ENCODE measurements at places on chromosomes 5 and 9. TPM values are rescaled to one million over a fixed set of nuclear protein-coding genes. Genes with fewer than 3 reads are reported as not detected.

GRCh38 chr5:141040093-141040770 lies 10.9 kb upstream of the PCDHB1 start:
- peak; percentile 74 for DNase-seq

- DNase-seq: no peak
These were observed 1750.6 kb upstream of the CDH9 start for GRCh38 chr5:28788954-28789353.

DNA sequence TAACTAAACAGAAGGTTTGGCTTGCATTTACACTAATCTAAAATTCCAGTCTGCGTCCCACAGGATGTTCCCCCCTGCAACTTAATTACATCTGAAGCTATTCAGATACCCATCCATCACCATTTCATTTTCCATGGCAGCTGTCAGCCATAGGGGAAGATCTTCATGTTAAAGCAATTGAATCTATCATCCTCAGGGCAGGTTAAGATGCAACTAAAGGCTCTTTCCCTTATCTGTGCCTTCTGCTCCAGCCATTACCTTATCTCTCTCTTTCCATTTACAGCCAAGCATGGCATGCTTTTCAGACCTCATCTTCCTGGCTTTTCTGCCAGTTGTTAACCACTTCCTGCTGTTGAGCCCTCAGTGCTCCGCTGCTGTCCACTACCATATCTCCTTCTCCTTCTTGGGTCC lies 15.8 kb upstream of the HACD4 start:
- no peak for DNase-seq

- no peak for DNase-seq
These were observed 86.7 kb downstream of the CDH6 start for GRCh38 chr5:31280210-31280609.

DNA sequence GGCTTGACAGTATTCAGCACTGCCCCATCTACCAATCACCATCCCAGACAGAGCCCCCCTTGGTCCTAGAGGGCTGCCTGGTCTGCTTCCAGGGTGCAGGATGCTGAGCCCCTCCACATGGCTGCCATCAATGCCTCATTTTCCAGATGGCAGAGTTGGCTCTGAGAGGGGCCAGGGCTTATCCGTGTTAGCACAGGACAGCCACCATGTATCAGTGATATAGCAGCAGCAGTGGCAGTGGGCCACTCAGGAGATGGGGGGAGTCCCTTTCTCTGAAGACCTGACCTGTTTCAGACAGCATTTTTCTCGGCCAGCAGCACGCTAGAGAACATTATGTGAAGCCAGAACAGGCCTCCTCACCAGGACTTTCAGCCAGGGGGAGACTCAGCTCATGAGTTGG lies 1.6 kb upstream of the SMIM32 start:
- DNase-seq: no peak

DNA sequence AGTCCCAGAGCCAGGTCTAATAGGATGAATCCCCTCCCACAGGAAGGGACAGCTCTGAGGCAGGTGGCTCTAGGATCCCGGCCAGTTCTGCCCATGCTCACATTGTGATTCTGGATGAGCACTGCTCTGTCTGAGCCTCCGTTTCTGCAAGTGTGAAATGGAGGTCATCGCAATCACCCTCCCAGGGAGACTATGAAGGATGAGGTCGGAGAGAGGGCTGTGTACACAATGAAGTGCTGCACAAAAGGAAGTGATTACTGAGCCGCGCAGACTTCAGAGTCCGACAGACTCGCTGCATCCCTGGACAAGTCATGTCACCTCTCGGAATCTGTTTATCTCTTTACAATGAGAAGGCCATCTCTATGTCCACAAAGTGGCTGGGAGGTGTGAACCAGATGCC lies 21.7 kb downstream of the LHX6 start:
- no peak for DNase-seq

DNA sequence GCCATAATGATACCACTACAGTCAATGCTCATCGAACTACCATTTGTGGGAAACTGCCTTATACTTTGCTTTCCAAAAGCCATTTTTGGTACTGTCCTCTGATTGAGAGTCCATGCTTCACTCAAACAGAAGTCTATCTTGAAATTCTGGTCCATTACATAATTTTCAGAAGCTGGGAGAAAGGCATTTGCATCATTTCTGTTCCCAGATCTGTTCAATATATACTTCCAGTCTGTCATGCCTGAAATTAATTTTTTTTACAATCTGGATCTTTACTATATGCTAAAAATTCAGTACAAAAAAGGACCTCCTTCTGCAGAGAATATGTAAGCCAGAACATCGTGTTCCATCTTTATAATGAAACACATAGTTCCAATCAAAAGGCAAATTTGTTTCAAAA lies 528.9 kb upstream of the MEF2C start:
- no peak for DNase-seq

DNA sequence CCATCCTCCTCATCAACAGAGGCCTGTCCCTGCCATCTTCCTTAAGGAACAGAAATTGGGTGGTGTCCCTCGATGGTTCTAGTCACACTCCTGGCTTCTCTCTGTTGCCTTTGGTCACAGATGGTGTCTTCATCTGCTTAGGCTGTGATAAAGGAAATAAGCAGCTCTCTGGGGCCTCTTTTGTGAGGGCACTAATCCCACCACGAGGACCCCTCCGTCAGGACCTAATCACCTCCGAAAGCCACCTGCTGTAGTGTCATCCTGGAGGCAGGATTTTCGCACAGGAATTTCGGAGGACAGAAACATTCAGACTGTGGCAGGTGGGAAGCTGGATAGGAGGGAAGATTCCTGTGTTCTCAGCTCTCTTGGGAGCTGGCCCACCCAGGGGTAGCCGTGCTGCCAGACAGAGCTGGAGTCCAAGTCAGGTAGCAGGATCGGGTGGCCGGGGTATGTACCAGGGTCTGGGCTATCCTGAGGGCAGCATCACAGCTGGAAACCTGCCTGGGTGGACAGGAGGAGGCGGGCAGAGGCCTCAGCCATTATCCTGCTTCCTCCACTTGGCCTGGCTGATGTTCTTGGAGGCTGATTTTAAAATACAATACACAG lies 59.5 kb downstream of the ANKRD33B start:
- DNase-seq: no peak

DNA sequence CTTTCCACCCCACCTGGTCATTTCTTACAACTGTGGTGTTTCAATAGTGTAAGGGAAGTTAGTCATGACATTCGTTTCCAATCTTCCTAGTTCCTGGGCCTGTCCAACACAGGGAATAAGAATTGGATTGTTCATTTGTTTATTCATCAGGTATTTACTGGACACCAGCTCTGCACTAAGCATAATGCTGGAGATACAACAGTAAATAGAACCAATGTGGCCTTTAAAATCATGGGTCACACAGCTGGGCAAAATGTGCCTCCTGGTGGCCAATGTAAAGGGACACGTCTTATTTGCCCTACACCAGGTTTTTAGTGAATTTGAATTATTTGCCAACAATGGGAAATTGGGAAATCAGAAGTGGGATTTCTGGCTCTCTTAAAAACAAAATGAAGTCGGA lies 10.4 kb downstream of the ABLIM3 start:
- no peak for DNase-seq

GRCh38 chr9:130872912-130873503 lies 23.6 kb downstream of the QRFP start:
- peak; percentile 78 for DNase-seq

DNA sequence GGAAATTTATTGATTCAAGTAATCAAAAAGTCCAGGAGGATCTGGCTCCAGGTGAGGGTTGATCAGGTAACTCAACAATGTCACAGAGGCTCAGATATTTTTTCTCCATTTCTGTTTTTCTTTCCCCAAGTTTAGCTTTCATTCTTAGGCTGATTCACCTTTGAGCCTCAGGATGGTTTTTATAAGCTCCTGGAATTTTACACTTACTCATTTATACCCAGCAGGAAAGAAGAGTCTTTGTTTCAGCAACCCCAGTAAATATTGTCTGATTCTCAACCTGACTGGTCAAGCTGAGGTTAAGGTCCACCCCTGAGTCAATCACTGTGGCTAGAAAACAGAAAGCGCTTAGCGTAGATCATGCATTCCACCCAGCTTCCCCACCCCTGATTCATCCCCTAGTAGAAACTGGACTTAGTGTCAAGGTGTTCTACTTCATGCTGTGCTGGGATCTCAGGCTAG lies 500.6 kb downstream of the KIF4B start:
- DNase-seq: no peak

- no peak for DNase-seq
These were observed 301.5 kb downstream of the EPB41L4A start for GRCh38 chr5:112117551-112117950.

DNA sequence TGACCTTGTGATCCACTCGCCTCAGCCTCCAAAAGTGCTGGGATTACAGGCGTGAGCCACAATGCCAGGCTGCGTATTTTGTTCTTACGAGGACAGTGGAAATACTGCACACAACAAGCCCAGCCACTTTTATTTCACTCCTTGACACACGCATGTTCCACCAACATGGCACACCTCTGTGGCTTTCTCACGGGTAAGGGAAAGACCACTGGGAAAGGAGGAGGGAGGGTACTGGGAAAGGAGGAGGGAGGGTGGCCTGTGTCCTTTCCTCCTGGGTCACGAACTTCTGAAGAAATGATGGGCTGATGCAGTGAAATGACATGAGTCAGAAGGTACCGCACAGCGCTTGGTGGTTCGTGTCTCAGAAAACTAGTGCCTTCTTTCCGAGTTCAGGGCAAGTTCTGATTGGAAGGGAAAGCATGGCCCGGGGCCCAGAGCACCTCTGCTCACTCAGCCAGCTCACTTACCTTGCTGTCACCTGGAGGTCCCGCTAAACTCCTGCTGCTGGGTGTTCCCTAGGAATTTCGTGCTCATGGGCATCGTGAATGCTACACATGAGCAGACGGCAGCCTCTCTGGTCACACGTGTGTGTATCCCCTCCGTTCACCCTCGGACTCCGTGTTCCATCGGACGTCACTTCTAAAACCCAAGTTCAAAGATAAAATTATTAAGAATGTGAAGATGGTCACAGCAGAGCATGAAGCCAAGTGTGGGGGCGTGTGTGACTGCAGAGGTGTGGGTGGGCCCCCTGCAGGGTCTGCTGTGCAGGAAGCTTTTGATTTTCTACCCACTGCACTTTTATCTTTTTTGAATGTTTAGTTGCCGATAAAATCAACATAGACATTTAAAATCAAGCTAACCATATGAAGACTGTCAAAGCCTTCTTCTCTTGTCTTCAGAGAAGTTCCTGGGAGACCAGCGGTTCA lies 42.9 kb downstream of the LAMC3 start:
- DNase-seq: no peak

DNA sequence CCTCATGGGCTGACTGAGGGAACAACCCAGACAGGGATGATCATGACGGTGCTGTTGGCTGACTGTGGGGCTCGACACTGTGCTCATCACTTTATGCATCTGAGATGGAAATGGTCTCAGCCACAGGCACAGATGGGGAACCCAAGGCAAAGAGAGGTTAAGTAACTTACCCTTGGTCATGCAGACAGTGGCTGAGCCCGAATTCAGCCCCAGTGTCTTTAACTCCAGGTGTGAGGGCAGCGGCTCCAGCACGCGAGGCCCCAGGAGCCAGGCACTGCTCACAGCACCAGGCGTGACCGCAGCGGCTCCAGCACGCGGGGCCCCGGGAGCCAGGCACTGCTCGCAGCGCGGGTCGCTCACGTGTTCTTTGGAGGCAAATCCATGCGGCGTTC lies 45.3 kb upstream of the FCN1 start:
- DNase-seq: peak; percentile 35

DNA sequence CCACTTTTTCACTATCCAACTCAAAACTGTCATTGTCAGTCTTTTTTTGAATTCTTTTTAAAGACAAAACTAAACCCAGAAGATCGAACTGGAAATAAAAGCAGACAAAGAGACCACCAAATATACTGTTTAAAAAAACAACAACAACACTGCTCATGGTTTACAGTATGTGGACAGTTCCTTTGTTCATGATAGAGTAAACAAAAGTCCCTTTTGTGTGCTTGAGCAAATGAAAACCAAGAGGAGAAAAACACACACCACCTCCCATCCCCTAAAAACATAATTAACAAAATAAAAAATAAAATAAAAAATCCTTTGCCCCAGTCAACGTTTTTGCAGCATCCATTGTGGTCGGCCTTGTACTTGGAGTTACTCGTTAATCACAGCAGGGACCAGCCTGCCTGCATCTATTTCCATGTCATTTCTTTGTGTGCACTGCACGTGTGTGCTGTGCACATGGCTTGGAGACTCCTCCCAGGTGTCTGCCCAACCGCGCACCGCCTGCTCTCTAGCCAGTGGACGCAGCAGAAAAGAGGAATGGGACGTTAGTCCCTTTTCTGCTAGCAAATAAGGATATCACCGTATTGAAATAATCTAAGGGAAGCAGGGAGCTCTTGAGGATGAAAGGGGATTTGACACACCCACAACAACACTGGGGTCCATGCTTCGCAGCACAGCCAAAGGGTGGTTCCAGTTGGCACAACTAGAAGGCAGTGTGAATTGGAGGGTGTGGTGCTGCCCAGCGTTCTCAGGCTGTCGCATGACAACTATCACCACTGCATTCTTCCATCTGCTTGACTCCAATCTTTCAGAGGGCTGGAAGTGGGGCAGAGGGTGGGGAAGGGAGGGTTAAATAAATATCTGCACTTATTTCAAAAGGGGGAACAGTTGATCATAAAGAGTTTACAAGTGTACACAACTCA lies 130.0 kb downstream of the SEMA6A start:
- DNase-seq: no peak

GRCh38 chr5:54215233-54215736 lies 95.1 kb downstream of the ARL15 start:
- no peak for DNase-seq

GRCh38 chr9:73080110-73080694 lies 71.5 kb upstream of the ANXA1 start:
- no peak for DNase-seq

- DNase-seq: no peak
These were observed at the start of gene PCDHA12 for GRCh38 chr5:140875085-140876065. Gene PCDHA12 (plus strand): TSS chr5:140875308. CDS start chr5:140875473, 165 bp downstream.

- peak; percentile 58 for DNase-seq
These were observed 723 bp downstream of the PPP1R26 start for GRCh38 chr9:135480071-135480939.

DNA sequence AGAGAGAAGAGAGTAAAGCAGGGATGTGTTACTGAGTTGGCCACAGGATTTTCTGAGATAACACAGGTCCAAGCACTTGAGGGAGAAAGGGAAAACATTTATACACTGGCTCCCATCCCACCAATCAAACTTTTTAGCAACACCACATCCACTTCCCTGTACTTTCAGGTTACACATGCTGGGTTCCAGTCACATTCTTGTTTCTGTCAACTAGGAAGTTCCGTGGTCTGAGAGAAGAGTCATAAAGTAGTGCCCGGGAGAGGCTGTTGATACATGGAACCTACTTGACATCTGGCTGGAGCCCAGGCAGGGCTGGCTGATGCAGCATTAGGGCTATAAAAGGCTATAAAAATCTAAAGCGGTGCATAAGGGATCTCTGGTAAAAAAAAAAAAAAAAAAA lies 473.9 kb upstream of the COX7C start:
- no peak for DNase-seq

- DNase-seq: no peak
These were observed 58.6 kb upstream of the IL6ST start for GRCh38 chr5:56053363-56053762.

The CDC25C gene
- 0.17 TPM for total RNA-seq

The SNCAIP gene
- total RNA-seq: 0.58 TPM

The RPL35 gene
- total RNA-seq: 809 TPM

The MEF2C gene
- 11.2 TPM for total RNA-seq

The KCNV2 gene
- not detected for total RNA-seq

The PRUNE2 gene
- total RNA-seq: 1.4 TPM

The PCDHB10 gene
- total RNA-seq: 1.5 TPM

The GOLGA2 gene
- total RNA-seq: 52.4 TPM

The USP20 gene
- total RNA-seq: 11.8 TPM

The CDC20B gene
- total RNA-seq: not detected

The LTC4S gene
- 5.3 TPM for total RNA-seq

The IL31RA gene
- total RNA-seq: 0.29 TPM

The GBA2 gene
- total RNA-seq: 34.4 TPM

Data from pancreas (tissue), 10 donors.